ENCODE measurements at places on chromosomes 3 and 15.
A peak's percentile ranks its signal among the peaks of the same experiment; 100 is the strongest.

DNA sequence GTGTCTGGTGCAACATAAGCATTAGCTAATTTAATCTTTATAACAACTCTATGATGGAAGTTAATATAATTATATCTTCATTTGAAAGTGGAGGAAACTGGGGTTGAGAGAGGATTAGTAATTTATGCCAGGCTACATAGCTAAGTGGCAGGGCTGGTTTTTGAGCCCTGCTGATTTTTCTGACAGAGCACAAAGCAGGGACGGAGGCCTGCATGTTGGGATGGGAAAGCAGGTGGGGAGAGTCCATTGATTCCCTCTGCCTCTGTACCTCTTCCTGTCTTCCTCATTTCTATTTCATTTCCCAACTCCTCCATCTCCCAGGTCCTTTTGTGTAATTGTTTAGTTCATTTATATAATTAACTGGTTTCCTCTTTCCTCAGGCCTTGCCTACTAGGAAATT lies 251.6 kb upstream of the ZPLD1 start:
- DNase-seq: no peak

- peak; percentile 46 for DNase-seq
Measured at GRCh38 chr15:25830844-25831451, 32.2 kb downstream of the ATP10A start.

GRCh38 chr15:98935736-98936135 lies 71.9 kb downstream of the PGPEP1L start:
- no peak for DNase-seq

DNA sequence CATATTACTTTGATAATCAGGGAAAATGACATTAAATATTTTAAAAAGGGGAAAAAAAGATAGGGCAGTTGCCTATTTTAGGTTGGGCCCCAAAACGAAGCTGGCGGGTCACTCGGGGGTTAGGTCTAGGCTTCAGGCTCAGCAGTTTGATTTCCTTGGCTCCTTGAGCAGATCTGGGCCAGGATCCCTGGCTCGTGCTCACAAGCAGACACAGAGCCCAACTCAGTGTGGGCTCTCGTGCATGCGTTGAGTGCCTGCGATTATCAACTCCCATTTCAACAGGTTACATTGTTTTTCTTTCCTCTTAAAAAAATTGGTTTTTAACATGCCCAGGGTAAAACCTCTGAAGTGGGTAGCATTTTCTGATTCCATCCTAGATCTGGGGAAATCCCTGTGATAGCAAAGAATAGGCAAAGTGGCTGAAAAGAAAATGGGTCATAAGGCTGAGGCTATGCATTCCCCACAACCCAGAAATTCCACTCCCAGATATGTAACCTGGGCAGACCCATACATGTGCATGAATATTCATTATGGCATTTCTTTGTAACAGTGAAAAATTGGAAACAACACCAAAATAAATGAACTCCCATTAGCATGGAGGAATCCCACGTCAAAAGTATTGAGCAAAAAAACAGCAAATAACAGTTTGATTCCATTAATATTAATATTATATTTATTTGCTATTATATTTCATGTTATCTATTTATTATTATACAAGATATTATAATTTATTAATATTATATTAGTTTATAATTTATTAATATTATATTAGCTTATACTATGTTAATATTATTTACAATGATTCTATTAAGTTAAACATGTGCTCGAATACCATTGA lies 27.8 kb downstream of the FAM43A start:
- peak; percentile 34 for DNase-seq

DNA sequence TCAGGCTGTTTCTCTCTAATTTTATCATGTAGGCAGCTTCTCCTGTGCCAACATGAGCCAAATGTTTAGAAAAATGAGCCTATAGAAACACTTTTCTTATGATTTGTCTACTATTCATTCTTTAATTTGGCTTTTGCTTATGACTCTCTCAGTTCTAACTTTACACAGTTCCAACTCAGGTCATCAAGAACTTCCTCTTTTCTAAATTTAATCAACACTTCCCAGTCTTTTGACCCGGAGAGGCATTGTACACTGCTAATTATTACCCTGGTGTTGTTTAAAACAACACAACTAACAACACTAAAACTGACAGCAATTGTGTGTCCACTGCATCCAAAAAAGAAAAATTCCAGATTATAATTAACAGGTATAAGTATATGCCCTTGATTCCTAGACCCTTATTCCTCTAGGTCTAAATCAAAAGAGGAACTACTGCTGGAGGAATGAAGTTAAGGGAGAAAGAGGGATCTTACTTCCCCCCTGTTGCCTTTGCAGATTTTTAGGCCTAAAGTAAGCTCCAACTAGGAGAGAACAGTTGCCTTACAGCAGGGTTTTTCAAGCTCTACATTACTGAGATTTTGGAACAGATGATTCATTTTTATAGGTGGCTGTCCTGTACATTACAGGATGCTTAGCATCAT lies 332.2 kb upstream of the GOLIM4 start:
- no peak for DNase-seq

DNA sequence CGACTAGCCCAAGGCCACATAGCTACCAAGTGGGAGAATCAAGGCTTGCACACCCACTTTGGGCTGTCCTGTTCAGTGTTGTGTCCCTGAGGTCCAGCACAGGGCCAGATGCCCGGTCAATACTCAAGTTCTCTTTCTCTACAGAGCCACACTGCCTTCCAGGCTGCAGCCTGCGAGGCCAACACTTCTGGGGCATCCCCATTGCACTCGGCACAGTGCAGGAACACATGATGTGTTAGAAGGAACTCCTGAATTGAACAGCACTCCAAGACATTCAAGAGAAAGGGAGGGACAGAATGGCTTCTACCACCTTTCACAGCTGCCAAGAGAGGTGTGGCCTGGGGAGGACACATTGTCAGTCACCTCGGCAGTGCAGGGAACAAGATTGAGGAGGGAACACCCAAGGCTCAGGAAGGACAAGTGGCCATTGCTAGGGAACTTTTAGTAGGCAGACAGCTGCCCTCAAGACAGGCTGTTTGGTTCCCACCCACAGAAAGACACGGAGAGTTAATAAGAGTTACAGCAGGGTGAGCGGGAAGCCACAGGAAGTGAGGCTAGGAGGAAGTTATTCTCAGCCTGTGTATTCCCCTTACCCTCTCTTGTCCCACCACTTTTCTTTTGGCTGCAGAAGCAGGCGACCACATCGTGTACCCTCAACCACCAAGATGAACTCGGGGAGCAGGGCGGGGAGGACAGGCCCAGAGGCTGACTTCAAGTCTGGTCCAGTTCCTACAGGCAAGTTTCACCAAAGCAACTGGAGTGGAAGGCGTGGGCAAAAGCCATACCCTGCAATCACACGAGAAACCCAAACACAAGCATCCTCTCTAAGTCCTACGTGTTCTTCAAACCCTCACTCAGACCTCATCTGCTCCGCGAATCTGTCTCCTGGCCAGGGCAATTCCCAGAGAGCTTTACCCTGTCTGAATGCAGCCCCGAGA lies 69.4 kb downstream of the SRGAP3 start:
- DNase-seq: no peak

DNA sequence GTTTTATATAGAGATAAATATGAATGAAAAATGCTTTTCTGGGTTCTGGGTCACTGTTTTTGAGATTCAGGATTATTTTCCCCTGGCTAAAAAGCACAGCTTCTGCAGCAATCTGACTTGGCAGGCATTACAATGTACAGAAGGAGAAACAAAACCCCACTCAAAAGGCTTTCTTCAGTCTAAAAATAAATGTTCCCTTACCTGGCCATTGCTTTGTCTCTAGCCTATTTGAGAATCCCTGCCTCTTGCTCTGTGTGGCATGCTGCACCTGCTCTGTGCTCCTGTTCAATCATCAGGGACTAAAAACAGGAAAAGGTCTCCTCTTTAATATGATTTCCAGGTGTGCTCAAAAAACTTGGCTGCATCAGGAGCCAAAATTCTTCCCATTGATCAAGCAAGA lies 187.4 kb upstream of the STAC start:
- DNase-seq: no peak

- no peak for DNase-seq
Measured at GRCh38 chr15:41952013-41952563, 20.3 kb downstream of the EHD4 start.

DNA sequence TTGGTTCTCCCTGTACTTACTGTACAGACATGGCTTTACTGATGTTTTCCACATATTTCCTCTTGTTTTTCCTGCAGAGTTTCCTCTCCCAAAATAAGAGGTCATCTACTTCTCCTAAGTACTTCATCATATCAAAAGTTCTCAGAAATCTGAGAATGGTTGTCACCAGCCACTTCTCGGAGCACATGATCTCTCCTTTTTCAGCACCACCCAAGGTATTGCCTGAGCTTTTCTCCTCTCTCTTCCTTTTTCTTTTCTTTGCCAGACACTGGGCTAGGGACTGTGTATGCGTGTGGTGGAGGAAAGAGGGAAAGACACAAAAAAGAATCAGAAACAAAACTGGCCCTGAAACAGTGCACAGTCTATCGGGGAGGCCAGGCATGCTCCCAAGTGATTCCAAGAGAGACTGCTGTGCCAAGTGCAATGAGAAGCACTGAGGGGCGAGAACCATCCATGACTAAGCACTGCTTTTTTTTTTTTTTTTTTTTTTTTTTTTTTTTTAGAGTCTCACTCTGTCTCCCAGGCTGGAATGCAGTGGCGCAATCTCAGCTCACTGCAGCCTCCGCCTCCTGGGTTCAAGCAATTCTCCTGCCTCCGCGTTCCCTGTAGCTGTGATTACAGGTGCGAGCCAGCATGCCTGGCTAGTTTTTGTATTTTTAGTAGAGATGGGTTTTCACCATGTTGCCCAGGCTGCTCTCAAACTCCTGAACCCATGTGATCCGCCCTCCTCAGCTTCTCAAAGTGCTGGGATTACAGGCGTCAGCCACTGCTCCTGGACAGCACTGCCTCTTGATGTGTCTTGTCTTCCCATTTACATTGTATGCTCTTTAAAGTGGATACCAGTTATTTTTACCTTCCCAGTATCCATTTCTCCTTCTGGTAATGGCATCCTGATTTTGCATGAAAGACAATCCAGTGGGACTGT lies 194.0 kb upstream of the FEZF2 start:
- DNase-seq: no peak

- no peak for DNase-seq
Measured at GRCh38 chr15:73732930-73733329, 20.2 kb downstream of the INSYN1 start.

DNA sequence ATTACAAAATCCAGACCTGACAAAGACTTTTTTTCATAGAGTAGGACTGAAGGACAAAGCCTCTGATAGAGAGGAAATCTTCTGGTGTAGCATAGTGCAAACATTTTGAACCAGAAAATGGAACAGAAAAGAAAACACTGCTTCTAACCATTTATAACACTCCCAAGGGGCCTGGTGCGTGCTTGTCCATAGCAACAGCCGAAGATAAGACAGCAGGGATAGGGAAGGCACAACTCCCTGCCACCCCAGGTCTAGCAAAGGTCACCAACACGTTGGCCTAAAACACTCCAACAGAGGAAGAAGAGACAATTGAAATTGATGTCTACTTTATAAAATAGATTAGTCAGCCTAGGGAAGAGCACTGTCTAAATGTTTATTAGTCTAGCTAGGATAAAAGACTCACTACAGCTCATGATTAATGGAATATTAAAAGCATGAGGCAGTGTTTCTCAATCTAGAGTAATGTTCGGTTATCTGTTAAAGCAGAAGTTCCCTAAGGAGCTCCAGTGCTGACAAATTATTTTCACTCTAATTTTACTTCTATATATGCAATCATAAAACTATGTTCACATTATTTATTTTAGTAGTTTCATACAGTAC lies 145.2 kb downstream of the P3H2 start:
- peak; percentile 20 for DNase-seq

- DNase-seq: no peak
Measured at GRCh38 chr3:171532294-171532693, 72.1 kb upstream of the TNIK start.

GRCh38 chr3:191476066-191476772 lies 15.3 kb downstream of the PYDC2 start:
- no peak for DNase-seq

GRCh38 chr15:100022391-100022790 lies 289.2 kb upstream of the LYSMD4 start:
- DNase-seq: no peak

DNA sequence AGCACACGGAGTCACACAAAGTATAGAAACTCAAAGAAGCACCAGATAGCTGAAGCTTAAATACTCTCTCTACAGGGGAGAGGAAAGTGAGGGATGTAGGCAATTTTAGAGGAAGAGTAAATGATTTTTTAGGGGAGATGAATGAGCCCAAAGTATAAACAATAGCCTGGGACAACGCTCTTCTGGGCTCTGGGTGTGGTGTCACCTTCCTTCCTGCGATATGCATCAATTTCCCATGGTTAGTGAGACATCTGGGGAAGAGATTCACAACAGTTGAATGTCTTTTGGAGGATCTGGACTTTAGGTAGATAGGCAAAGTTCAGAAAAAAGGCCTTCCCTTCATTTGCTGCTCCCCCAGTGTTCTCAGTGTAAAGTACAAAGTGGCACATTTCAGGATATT lies 125.2 kb downstream of the EFHB start:
- DNase-seq: no peak

- peak; percentile 61 for DNase-seq
Measured at GRCh38 chr3:8324747-8325146, 176.9 kb upstream of the LMCD1 start.

DNA sequence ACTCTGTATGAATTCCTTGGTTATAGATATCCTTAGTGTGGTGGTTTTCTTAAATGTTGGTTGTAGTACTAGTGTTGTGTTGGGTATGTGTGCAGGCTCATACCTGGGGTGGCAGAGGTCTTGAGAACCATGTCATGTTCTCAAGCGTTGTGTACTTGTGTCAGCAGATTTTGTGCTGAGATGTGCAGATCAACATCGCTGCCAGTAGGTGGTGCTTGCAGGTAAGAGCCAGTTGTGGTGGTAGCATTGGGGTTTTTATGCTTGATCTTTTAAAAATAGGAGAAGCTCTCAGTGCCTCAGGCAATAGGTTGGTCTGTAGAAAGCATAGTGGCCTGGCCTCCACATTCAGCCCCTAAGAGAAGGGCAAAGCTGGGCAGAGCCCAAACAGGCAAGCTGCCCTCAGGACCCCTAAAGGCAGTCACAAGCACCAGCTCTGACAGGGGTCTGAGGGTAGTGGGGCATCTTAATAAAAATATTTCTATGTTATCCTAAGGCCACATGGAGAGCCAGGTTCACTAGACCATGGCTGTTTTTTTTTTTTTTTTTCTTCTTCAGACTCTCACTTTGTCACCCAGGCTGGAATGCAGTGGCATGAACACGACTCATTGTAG lies 164.0 kb downstream of the IL20RB start:
- DNase-seq: no peak

DNA sequence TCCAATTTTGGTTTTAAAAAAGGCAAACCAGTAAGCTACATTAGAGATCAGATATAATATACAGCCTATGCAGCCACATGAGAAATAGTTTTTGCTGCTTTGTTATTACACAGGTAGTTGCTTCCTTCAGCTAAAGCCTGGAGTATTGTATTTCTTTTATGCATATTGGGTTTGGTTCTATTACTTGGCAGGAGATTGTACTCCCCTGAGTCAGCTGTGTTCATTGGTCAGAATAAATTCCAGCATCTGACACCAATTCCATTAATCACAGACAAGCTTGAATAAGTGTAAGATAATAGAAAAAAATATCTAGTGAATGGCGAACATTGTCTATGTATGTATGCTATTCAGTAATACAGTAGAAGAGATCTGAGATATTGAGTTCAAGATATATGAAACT lies 26.1 kb upstream of the ZCWPW2 start:
- no peak for DNase-seq

Data from left ventricle myocardium superior (tissue), 1 donor.